ENCODE measurements at places on chromosomes 6 and 20.

DNA sequence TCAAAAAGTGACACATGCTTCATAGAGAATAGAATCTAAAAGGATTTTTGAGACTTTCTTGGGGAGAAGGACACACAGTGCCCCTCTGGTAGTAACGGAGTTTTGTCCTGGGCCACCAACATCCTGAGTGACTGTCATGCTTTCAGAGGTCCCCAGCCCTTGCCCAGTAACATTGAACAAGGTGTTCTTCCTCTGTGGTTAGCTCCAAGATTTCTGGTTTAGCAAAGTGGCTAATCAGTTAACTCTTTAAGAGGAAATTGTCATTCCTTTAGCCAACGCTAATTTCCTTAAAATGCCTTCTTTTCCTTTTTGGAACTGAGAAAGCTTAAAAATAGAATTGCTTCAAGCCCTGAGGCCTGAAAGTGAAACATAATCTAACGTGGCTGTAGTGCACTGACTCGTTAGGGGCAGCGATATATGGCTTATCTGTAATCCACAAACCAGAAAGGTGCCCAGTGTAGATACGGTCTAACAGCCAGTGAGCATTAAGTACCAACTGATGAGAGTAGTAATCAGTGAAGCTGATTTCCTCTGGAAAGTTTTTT, 7.8 kb downstream of the E2F3 start:
- DNase-seq = no peak

- DNase-seq = no peak
Observed at GRCh38 chr20:19835533-19836222, 77.6 kb downstream of the RIN2 start.

DNA sequence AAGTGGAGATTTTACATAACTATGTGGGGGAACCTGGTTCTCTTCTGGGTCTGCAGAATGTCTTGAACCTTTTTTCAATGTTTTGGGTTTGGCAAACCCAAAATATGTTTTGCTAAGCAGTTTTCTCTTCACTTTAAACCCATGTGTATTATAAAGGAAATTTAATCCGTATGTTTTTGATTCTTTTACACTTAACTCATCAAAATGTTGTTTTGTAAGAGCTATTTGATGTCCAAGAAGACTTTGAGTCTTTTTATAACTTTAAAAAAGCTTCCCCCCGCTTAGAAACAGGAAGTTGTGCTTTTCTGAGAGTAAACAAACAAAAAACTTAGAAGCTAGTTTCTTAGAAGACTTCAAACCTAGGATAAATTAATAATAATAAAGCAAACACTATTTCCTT, 81.9 kb upstream of the CEP162 start:
- no peak for DNase-seq

DNA sequence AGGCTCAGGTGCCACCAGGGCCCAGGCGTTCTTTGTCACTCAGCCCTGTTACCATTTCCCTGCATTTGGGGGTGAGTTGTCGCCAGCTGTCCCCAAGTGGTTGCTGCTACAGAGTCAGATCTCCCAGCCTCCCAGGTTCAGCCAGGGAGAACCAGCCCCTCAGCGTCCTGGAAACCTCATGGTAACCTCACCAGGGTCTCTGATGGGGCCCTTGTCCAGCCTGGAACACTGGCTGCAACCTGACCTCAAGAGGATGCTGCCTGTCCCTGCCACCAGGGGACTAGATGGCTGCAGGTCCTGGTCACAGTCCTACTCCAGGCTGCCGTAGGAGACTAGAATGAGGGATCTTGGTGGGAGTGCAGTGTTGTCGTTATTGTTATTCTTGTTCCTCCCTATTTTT, 228.3 kb upstream of the PDE10A start:
- no peak for DNase-seq

GRCh38 chr20:8842525-8842924, 226.4 kb upstream of the PLCB4 start:
- DNase-seq = no peak

DNA sequence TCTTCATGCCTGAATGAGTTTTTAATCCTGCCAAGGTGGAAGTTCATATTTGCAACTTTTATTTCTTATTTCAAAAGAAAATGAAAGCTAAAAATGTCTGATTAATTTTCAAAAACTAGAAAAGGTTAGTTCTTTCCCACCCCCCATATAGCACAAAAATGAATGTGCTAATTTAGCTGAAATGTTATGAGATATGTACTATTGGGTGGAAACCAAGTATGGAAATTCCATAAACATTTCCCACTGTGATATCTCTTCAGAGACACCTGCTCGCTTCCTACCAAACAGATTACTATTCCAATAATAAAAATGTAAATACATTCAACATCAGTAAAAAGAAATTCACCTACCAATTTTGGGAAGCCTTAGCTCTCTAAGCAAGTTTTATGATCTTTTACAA, 678.6 kb upstream of the ID4 start:
- DNase-seq = no peak

GRCh38 chr6:39361657-39362486, 39.4 kb upstream of the KCNK16 start:
- no peak for DNase-seq

GRCh38 chr6:85066266-85066665, 301.9 kb upstream of the TBX18 start:
- no peak for DNase-seq

DNA sequence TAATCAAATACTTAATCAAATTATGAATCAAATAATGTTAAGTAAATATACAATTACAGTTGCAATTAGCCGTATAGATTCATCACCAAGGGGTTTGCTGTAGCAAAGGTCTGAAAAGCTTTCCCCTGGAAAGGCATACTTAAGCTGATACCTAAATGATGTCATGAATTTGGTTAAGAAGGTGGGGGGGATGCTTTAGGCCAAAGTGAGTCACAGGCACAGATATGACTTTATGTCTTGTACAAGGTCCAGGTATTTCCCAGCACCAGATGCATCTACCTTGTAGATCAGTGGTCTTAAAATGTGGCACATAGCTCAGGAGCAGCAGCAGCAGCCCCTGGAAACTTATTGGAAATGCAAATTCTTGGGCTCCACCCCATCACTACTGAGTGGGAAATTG, 557.3 kb upstream of the CDH4 start:
- DNase-seq = no peak

DNA sequence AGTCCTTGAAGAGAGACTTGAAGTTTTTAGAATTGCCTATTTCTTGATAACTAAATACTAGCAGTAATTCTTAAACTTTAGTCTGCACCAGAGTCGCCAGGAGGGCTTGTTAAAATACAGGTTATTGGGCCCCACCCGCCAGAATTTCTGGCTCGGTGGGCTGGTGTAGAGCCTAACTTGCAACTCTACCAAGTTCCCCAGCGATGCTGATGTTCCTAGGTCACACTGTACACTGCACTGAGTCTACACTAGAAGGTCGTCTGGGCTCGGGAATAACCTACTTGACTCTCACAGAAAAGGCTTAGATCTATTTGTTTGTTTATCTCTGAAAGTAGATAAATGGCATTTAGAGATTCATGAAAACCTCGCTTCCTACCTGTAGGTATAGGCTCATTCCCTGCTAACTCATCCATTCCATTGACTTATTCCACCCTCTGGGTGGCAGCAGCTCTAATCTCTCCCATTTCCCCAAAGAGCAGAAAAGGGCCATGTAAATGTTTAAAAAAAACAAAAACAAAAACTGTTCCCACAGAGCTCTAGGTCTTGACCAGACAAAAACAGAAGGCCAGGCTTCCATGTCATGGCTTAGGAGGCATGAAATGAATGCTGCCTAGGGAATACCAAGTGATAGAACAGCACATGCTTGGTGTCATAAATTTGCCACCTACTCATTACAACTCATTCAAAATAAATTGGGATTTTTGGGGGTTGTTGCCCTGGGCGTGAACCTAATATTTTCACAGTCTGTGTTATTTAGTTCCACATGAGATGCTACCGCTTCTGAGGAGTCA, 292.1 kb downstream of the ADGB start:
- DNase-seq = no peak

DNA sequence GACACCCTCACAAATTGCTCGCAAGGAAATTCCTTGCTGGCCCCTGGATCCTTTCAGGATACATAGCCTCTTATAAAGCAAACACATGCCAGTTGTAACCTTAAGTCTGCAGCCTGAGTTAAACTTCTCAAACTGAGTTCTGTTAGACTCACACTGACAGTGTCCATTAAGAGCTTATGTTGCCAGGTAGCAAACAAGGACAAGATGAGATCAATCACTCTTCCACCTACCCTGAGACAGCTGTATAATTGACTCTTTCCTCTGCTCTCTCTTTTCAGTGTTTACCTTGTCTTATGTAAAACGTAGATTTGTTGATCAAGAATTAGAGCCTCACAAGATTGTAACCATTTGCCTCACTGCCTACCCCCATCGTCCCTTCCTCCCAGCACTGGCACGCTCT, 359.8 kb downstream of the EPM2A start:
- no peak for DNase-seq

DNA sequence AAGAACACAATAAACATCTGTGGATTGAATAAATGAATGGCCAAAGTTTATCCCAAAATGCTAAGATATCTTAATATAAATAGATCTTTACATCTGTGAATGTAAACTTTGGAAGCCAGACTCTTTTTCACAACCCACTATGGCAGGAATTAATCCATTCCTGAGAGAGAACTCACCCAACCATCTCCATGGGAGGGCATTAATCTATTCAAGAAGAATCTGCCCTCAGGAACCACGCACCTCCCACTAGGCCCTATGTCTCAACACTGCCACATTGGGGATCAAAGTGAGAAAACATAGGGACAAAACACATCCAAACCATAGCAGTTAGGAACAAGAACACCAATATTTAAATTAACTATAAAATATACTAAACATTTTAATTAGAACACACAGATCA, 3.4 kb downstream of the UBE3D start:
- DNase-seq = no peak
